ENCODE measurements at places on chromosomes 7 and 10.

- no peak for DNase-seq
These were observed 62.0 kb downstream of the VSTM4 start for GRCh38 chr10:49053053-49053997.

DNA sequence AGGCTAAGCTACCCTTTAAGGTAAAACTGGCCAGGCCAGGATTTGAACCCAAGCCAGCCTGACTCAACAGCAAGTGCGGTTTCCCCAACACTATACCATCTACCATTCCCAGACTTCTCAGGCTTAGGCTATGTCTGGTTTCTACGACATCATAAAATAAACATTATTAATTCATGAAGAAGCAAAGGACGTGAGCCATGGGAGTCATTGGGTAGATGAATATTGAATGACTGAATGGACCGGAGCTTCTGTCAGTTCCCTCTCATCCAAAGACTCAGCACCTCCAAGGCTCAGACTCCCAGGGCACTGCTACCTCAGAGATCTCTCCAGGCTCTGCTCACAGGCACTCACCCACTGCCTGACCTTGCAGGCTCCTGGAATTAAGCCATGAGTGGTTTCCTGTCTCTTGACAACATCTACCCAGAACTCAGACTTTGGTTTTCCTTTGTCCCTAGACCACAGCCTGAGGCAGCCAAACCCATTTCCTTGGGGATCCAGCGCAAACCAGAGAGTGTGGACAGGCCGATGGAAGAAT lies 64.6 kb upstream of the STEAP1B start:
- DNase-seq = peak; percentile 66

- no peak for DNase-seq
These were observed 1.7 kb downstream of the NCAPG2 start for GRCh38 chr7:158702944-158703343.

DNA sequence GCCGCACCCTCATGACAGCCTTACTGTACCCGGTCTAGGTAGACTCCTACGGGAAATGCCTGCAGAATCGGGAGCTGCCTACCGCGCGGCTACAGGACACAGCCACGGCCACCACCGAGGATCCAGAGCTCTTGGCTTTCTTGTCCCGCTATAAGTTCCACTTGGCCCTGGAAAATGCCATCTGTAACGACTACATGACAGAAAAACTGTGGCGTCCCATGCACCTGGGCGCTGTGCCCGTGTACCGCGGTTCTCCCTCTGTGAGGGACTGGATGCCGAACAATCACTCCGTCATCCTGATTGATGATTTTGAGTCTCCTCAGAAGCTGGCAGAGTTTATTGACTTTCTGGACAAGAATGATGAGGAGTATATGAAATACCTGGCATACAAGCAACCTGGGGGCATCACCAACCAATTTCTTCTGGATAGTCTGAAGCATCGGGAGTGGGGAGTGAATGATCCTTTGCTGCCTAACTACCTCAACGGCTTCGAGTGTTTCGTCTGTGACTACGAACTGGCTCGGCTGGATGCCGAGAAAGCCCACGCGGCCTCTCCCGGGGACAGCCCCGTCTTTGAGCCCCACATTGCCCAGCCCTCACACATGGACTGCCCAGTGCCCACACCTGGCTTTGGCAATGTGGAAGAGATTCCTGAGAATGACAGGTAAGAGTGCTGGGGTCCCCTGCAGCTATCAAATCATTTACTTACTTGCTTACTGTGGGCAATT lies 8.5 kb upstream of the CHCHD1 start:
- DNase-seq = no peak

GRCh38 chr10:97222326-97222961 lies 36.7 kb upstream of the SLIT1 start:
- no peak for DNase-seq

GRCh38 chr7:38451840-38452239 lies 178.4 kb upstream of the TARP start:
- DNase-seq = peak; percentile 16

- DNase-seq = no peak
These were observed 89.9 kb downstream of the CDH23 start for GRCh38 chr10:71486484-71487114.

GRCh38 chr10:48461623-48462481 lies 143.0 kb downstream of the ARHGAP22 start:
- no peak for DNase-seq

GRCh38 chr7:142668495-142668894 lies 80.8 kb upstream of the PRSS1 start:
- DNase-seq = no peak

- DNase-seq = no peak
These were observed 714.0 kb upstream of the GHITM start for GRCh38 chr10:83425306-83425705.

DNA sequence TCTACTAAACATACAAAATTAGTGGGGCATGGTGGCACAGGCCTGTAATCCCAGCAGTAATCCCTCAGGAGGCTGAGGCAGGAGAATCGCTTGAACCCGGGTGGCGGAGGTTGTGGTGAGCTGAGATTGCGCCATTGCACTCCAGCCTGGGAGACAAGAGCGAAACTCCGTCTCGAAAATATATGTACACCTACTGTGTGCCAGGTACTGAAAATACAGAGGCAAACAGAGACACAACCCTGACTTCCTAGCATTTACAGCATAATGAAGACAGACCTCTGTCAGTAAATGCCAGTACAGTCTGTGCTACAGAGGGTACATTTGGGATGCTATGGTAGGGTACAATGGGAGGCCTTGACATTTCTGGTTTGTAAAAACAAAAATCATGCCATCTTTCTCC lies 66.6 kb downstream of the ABCC2 start:
- DNase-seq = no peak

- DNase-seq = no peak
These were observed 223.7 kb upstream of the HABP2 start for GRCh38 chr10:113329121-113329596.

DNA sequence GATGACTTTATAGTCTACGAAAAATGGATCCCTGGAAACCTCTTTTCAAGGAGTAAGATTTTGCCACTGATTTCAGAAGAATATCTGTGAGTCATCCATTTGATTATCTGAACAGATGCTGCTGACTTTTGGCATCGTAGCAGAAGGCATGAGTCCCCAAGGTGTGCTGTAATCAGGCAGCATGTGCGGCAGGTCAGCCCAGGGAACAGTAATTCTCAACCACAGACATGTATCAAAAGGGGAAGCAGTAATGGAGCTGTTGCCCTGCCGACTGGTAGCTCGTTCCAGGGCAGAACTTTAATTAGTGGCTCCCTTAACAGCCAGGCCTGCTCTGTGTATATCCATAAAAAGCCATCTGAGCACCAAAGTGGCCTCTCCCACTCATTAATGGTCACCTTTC lies 5.7 kb upstream of the VWC2 start:
- DNase-seq = no peak

DNA sequence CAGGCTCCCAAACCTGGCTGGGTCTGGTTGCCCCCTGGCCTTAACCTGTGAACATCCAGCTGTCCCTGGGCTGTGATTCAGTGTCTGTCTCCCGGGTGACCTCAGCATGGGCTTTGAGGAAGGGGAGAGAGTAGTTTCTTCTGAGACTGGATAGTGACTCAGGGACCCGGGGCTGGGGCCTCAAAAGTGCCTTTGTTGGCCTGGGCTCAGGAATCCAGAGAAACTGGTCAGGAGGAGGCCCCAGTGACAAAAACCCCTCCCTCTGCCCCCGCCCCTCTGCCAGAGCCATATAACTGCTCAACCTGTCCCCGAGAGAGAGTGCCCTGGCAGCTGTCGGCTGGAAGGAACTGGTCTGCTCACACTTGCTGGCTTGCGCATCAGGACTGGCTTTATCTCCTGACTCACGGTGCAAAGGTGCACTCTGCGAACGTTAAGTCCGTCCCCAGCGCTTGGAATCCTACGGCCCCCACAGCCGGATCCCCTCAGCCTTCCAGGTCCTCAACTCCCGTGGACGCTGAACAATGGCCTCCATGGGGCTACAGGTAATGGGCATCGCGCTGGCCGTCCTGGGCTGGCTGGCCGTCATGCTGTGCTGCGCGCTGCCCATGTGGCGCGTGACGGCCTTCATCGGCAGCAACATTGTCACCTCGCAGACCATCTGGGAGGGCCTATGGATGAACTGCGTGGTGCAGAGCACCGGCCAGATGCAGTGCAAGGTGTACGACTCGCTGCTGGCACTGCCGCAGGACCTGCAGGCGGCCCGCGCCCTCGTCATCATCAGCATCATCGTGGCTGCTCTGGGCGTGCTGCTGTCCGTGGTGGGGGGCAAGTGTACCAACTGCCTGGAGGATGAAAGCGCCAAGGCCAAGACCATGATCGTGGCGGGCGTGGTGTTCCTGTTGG lies at the start of gene CLDN4:
Gene CLDN4, plus strand, starts transcription at position 316 of the 903 bp plus-strand sequence. Its CDS starts 206 bp downstream, at position 522.
- DNase-seq = no peak

- no peak for DNase-seq
These were observed 6.6 kb upstream of the IGFBP3 start for GRCh38 chr7:45927721-45928120.

GRCh38 chr7:99143521-99143852 lies 421 bp downstream of the SMURF1 start:
- no peak for DNase-seq

DNA sequence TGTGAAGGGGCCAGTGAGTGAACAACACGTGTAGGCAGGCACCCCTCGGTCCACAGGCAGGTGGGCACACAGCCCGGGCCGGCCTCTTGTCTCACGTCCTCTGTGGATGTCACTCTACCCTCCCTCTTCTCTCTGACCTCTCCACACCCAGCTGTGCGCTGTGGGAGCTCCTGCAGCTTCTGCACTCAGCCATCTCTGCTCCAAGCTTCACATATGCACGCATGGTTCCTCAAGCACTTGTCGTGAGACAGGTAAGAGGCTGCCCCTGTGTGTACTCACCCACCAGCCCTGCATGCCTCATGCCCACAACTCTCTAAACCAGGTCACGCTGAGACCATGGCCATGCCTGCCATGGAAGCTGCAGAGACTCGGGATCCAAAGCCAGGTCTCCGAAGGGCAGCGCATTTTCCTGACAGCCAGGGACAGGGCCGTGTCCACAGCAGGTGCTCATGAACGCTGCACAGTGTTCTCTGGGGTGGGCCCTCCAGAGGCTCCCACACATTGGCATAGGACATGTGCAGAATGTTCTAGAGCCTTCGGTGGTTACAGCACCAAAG lies 477.5 kb downstream of the PTPRN2 start:
- DNase-seq = no peak

GRCh38 chr10:5433182-5433581 lies 20.8 kb downstream of the NET1 start:
- no peak for DNase-seq

- no peak for DNase-seq
These were observed 108.9 kb upstream of the PDCD4 start for GRCh38 chr10:110762849-110763211.

DNA sequence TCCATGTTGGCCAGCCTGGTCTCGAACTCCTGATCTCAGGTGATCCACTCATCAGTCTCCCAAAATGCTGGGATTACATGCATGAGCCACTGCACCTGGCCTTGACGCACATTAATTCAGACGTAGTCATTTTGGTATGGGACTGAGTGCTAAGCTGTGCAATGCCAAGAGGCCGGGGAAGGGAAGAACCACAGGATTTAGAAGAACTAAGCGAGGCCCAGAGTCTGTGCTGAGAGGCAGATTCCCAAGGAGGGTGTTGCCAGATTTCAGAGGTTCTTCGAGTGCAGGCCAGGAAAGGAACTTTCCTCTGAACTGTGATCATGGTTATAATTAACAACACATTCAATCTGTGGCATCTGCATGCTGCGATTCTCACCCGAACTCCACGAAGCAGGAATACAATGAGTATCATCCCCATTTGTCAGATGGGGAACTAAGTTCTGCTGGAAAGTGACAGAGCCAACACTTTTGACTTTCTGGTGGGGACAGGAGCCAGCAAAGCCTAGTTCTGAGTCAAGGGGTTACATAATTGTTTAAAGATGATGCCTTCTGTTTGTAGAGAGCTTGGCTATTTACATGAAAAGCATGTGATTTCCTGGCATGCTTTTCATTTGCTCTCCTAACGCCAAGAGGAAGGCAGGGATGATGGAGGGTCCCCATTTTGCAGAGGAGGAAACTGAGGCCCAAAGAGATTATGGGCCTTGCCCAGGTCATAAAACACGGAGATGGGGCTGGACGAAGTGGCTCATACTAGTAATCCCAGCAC lies 6.2 kb upstream of the ZAN start:
- DNase-seq = no peak

- no peak for DNase-seq
These were observed 222.9 kb downstream of the GRM8 start for GRCh38 chr7:127029823-127030222.

GRCh38 chr7:130273933-130274255 lies 7.2 kb downstream of the CPA2 start:
- no peak for DNase-seq

GRCh38 chr7:80644054-80644453 lies 5.6 kb downstream of the CD36 start:
- no peak for DNase-seq

DNA sequence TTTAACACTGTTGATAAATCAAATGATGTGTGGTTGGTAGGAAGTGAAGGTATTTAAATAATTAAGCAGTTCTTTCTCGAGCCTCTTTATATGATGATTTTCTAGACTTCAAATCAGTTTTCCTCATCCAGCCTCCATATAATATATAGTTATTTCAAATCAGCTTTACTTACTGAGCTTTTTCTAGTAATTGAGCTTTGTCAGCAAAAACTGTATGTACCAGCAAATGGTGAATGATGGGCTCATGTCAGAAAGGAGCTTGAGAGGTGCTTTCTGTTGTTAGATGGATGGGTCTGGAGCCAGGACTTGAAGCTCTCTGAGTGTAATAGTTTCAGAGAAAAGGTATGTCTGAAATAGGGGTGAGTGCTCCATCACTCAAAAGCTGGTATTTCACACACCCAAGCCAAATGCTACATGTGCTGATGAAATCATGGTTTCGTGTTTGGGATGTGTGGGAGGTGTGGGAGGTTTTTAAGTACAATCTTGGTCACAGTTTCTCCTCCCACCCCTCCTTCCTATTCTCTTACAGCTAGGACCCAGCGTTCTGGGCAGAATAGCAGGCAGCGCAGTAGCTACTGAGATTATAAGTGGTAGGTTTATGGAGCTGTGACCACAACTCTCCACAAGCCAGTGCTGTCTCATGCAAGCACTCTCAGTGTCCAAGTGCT lies 55.8 kb downstream of the LRMDA start:
- DNase-seq = no peak

DNA sequence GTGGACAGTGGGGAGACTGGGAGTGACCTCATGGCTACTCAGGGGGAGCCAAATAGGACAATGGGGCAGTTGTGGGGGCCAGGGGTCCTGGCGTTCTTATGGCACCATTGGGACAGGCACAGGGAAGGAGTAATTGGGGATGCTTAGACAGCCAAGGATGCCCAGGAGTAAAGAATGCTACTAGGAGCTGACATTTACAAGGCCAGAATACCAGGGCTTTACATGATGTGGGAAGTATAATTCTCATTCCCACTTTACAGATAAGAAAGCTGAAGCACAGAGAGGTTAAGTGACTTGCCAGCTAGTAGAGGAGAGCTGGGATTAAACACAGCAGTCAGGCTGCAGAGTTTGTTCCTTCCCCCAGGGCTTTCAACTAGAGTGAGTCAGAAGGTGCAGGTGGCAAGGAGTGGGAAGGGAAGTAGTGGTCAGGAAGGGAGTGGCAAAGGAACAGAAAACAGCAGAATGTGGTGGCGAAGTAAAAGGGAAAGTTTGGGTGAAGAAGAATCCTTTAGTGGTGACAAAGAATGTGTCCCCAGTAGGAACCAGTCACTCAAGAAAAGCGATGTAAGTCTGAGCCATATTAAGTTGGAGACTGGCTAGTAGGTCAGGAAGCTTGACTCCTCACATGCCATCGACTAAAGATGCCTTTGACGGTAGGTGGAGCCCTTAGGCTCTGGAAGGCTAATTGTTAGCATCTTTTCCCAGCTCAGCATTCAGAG lies 32.8 kb downstream of the CPVL start:
- DNase-seq = no peak

- no peak for DNase-seq
These were observed 110.1 kb upstream of the KIF5B start for GRCh38 chr10:32166365-32166764.

Measured in SW 1271 (cell line).